ENCODE measurements at places on chromosomes 7 and 10.

GRCh38 chr7:28955718-28956607 is 2.2 kb downstream of the TRIL start:
- DNase-seq, result no peak

- no peak for DNase-seq
Observed at GRCh38 chr7:155764438-155764793, 47.8 kb downstream of the SHH start.

GRCh38 chr7:42479452-42479815 is 242.4 kb upstream of the GLI3 start:
- DNase-seq, result no peak

DNA sequence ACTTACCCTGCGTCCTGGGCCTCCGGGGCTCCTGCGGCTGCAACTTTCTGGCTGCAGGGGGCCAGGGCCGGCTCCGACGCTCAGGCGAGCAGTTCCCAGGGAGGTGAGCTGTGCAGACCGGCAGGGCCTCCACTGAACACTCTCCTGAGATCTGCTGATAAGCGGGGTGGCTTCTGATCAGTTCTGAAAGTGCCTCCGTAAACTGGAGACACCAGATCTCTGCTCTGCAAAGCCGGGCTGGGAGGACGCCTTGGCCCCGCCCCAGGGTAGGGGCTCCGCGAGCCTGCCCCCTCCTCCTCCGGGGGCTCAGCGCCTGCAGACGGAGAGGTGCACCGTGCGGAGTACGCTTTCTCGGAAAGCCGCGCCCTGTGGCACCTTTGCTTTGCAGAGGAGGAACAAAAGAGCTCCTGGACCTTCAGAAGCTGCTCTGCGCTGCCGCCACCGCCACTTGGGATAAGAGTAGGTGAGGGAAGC is 141.3 kb upstream of the VKORC1L1 start:
- DNase-seq, result no peak

GRCh38 chr7:100599911-100600729 is 2.0 kb upstream of the PCOLCE start:
- no peak for DNase-seq

GRCh38 chr10:104028146-104028545 is 57.5 kb downstream of the COL17A1 start:
- no peak for DNase-seq

DNA sequence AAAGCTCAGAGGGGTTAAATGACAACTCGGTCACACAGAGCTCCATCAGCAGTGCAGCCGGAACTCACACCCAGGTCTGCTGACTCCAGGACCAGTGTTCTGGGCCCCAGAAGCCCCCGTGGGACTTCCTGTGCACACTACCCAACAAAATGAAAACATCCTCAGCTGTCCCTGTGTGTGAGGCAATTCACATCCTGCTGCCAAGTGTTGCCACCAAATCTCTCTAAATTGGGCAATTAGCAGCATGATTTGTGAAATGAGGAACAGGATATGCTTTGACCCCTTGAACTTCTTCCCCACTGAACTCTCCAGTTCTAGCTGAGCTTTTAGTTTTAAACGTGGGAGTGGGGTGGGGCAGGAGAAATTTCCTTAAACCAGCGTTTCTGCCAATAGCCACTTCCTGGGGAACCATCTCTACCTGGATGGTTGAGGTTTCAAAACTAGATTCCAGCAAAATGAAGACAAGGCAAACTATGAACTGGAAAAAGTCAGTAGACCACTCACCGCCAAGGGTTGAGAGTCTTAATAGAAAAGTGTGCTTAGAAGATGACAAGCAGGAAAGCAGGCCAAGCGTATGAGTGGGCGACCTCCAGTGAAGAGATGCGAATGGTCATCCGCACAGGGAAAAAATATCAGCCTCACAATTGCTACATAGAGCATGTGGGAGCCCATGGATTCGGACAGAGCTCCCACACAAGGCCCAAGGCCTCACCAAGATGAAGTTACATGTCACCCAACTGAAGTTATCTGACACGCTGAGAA is 51.9 kb upstream of the CHST15 start:
- DNase-seq, result no peak

DNA sequence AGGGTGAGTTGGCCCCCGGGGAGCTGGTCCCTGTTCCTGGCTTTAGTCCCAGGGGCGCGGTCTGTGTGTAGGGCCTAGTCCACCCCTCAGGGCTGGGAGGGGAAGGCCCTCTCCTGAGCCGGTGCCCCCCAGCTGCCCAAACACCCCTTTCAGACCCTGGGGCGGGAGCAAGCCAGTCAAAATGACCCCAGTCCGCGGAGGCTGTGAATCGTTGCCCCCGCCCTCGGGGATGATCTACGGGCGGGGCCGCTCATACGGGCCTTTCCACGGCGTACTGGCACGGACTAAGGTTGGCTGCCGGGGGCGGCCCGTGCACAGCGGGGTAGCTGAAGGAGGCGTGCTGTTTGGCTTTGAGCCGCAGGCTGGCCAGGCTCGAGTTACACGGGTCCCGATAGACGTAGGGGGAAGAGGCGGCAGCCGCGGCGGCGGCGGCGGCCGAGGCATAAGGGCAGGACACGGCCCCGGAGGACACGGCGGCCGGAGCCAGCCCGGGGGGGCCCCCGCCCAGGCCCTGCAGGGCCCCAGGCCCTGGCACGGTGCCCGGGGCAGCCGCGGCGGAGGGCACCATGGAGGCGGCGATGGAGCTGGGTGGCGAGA is 4.3 kb downstream of the ELOVL3 start:
- DNase-seq, result no peak

- no peak for DNase-seq
Observed at GRCh38 chr10:77614778-77615625, 22.6 kb downstream of the KCNMA1 start.

- DNase-seq, result no peak
Observed at GRCh38 chr10:4892681-4893080, 66.7 kb downstream of the AKR1E2 start.

- no peak for DNase-seq
Observed at GRCh38 chr10:31554556-31554955, 235.5 kb downstream of the ZEB1 start.

- no peak for DNase-seq
Observed at GRCh38 chr7:11616466-11616865, 215.5 kb downstream of the THSD7A start.

DNA sequence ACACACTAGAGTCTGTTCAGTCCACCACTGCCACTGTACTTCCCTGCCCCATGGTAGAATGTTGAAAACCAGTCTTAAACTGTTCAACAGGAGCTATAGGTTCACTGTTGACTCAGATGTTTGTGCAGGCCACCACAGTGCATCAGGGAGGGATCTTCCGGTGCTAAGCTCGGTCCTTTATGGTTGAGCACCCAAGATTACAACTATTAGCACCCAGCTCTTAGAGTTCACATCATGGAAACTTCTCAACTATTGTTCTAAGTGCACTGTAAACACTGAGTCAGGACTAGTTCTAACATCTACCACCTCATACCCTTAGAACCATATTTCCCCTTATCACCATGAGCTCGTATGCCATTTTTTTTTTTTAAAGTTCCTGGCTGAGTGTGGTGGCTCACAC is 97.1 kb upstream of the MXI1 start:
- DNase-seq, result no peak

DNA sequence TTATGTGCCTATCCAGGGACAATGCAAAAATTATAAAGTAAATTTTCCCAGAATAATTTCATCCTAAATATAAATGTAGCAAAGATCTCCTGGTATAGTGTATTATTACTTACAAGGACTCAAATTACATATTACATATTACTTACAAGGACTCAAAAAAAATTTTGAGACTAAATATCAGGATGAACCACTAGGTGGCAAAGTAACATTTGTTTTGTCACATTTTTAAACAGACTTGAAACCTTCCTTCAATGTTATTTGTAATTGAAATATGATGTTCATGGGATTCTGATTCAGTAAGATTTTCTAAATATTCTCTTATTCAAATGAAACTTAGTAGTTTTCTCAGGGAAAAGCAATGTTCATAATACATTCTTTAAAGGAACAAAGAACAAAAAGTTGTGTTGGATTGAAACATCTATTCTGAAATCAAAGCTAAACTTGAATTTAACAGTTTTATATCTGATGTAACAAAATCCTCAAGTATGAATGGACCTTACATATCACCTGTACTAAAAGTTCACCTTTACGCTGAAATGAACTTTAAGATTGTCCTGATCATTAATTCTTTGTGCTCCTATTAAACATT is 74.3 kb upstream of the GNAI1 start:
- DNase-seq, result no peak

DNA sequence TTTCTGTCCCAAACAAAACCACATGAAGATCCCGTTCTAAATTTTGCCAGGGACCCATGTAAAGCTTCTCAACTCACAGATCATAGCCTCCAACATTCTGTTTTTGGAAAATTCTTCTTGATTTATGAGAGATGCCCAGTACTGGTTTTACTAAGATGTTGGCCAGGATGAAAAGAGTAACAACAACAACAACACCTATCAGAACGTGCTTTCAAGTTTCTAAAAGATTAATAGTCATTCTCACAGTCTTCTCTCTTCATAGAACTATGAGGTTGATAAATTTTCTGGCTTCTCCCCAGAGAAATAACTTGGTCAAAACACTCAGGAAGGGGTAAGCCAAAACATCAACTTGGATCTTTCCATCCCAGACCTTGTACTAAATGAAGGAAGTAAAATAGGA is 567.5 kb upstream of the IGFBP3 start:
- no peak for DNase-seq

- no peak for DNase-seq
Observed at GRCh38 chr7:139823959-139824521, 5.0 kb upstream of the TBXAS1 start.

DNA sequence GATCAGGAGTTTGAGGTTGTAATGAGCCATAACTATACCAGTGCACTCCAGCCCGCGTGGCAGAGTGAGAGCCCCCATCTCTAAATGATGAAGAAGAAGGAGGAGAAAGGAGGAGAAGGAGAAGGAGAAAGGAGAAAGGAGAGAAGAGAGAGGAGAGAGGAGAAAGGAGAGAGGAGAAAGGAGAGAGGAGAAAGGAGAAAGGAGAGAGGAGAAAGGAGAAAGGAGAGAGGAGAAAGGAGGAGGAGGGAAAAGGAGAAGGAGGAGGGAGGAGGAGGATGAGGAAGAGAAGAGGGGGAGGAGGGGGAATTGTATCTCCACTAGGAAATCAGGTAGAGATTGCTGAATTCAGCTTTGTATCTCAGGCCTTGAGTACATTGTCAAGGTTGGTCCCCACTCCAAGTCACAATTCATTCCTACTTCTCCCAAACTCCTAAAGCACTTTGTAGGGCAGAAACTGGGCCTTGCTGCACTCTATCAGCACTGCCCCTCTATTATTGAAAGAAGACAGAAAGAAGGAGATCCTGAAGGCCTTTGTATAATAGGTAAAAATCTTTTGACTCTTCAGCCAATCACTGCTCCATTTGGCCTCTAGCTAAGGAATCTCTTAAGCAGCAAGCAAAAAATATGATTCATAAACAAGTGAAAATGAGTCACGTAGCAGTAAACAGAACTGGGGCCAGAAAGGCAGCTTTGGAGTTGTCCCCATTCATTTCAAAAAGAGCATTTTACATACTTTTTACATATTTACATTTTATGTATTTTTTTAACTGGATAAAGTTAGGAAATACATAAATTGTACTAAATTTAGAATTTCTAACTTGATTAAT is 178.0 kb downstream of the IMMP2L start:
- no peak for DNase-seq

- no peak for DNase-seq
Observed at GRCh38 chr10:3873728-3874461, 88.9 kb upstream of the KLF6 start.

GRCh38 chr7:34277016-34277802 is 371.9 kb downstream of the BMPER start:
- no peak for DNase-seq

DNA sequence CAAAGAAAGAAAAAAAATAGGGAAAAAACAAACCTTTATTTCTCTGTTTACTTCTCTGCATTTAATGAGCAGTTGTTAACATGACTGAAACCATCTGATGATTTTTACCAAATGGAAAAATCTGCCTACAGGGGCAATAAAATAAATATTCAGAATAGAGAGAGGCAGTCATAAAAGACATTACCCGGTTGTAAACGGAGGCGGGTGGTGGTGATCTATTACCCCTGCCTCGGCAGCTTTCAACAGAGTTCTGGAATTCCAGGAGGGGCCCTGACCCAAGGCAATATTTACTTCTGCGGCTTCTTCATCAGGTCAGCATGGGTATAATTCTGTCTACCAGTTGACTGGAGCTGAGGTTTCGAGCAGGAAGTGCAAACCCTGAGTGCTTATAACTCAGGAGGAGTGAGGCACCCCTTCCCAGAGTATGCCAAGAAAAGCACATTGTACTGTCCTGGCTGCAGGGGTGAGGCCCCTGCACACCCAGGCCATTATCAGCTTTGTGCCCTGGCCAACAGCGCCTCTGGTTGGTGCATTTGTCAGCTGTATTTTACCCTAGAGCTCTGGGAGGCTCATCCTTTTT is 8.2 kb upstream of the CXCL12 start:
- no peak for DNase-seq

GRCh38 chr10:132666705-132667341 is 119.1 kb downstream of the NKX6-2 start:
- DNase-seq, result no peak

GRCh38 chr7:84077336-84077735 is 117.3 kb downstream of the SEMA3A start:
- no peak for DNase-seq

DNA sequence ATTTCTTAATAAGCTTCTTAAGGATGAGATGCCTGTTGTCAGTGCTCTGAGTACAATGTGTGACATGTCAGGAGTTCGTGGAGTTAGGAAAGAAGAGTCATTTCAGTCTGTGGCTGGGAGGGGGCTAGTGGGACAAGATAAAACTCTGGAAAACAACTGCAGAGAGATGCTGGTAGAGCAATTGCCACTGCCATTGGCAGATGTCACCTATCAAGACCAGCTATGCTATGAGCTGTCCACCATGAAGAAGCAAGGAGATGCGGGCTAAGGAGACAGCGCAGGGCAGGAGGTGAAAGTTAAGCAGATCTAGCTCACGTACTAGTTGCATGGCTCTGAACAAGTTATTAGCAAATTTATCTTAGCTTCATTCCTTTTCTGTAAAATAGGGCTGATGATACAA is 756.7 kb downstream of the KCNMA1 start:
- no peak for DNase-seq

DNA sequence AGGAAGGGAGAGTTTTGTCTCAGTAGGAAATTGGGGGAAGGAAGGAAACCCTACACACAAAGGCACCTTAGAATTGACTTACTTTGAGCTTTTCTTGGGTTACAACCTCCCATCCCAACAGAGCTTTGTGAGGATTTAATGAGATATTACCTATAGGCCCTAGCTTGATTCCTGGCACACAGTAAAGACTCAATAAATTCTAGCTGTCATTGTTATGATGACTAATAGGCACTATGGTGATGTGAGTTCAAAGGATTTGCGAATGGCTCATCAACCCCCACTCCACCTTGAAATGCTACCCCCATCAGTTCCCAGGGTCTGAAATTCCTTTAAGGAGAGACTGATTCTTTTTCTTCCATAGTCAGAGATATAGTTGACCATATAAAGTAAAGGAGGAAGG is 67.9 kb upstream of the SMNDC1 start:
- no peak for DNase-seq

GRCh38 chr10:61901829-61902444 is 438 bp downstream of the ARID5B start:
- DNase-seq, result no peak

All from stimulated activated CD4-positive, alpha-beta T cell treated with anti-CD3 and anti-CD28 coated beads, Interleukin-1b, Interleukin-23, amount 100 ng/mL, for 1 hour (primary cell).